ENCODE measurements at places on chromosomes 13 and 19.

- DNase-seq: no peak
These were observed 8.5 kb downstream of the UTP14C start for GRCh38 chr13:52033039-52033438.

DNA sequence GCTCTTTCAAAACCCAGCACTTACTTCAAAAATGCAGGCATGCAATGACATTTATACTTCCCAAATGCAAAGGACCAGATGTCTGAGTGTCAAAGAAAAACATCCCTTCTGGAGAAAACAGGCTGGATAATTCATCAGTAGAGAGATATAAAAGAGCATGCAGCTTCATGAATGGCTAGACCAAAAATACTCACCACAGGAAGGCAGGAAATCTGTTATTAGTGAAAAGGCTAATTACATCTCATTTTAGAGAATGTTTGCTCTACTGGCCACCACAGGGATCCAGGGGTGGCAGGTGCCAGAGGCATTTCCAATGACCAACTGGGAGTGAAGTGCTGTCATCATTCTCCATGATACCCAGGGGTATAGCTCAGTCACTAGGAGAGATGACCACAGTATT lies 106.5 kb downstream of the LHFPL6 start:
- no peak for DNase-seq

DNA sequence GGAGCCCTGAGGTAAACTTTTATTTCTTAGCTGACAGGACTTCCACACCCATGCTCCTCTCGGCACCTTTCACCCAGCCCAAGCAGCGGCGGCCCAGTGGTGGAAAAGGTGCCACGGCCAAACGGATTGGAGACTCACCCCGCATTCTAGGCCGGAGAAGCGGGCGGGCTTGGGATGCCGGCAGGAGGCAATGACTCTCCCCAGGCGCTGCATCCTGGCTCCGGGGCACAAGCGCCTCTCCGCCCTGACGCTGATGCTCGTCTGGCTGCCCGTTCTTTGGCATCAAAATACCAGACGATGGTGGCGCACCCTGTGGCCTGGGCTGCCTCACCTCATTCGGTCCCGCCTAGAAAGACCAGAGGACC lies 6.7 kb upstream of the ZNF606 start:
- DNase-seq: no peak

DNA sequence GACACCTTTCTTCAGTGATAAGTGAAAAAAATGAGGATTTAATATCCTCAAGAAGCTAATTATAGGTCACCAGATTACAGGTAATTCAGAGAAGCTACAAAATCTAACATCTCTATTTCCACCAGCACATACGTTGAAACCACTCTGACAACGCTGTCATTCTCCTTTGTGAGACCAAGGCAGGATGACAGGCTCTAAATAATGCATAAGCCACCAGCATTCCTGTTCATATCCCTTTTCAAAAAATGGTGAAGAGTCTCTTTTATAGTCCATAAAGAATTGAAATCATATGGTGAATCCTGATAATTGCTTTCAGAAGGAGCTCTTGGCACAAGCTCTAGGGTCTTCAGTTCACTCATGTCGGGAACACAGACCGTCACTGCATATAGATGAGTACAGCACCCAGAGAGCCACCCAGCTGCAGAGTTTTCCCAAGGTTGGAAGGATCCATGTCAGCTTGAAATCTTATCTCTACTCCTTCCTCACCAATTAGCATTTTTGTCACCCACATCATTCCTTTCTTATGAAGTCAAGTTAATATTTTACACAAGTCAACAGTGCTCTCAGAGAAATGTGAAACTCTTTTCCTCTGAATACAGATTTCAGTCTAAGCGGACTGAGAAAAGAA lies 431.4 kb downstream of the TBC1D4 start:
- no peak for DNase-seq

DNA sequence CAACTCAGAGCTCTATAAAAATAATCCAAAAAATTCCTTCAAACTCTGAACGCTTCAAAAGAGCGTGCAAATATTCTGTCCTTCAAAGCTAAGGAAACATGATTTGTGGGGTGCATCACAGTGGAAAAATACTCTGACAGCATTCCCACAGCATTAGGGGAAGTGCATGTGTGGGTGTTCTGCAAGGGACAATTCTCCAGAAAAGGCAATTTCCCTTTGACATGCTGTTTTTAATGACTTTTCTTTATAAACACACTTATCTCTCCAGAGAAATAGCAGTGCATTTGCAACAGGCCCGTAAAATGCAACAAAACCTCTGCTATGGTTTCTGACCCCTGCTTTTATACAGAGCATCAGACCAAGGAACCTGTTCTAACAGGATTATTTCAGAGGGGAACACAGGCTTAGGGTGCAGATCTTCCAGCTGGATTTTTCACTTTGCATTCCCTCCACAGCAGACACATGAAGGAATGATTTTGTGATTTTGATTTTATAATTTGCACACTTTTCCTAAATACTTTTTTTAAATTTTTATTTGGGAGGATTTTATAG lies 42.6 kb downstream of the KL start:
- DNase-seq: no peak

GRCh38 chr19:11843722-11844121 lies 4.8 kb upstream of the ZNF439 start:
- DNase-seq: no peak

- no peak for DNase-seq
These were observed 369.9 kb downstream of the KLF5 start for GRCh38 chr13:73428706-73429105.

DNA sequence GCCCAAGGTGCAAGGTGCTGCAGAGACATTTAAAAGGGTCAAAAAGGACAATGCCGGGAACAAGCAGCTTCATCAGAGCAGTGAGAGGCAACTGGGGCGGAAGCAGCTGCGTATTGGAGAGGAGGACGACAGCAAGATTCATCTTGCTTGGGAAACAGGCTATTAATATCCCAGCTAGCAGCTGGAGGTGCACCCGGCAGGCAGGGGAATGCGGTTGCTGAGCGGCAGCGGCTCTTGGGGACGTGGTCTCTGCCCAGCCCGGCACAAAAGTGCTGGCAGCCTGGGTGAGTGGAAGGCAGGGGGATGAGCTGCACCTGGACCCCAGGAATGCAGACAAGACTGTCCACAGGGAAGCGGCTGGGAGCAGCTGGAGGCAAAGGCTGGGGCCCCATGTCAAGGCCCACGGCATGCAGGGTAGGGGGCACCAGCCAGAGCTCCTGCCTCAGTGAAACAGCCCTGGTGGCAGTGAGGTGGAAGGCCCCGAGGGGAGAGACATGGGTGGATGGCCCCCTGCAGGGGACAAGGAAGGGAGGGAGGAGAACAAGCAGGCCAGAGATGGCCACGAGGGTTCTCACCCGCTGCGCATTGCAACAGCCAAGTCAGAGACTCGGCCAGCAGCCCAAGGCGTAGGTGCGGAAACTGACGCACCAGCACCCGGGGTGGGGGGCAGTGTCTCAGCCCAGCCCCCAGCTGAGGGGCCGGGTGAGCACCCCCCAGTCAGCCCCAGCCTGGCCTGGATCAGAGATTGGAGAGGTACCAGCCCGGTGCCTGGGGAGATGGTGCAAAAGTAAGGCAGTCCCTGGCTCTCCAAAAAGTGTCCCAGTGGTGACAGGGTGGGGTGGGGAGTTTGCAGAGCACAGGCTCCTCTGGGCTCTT lies 34.4 kb downstream of the PEPD start:
- DNase-seq: no peak

DNA sequence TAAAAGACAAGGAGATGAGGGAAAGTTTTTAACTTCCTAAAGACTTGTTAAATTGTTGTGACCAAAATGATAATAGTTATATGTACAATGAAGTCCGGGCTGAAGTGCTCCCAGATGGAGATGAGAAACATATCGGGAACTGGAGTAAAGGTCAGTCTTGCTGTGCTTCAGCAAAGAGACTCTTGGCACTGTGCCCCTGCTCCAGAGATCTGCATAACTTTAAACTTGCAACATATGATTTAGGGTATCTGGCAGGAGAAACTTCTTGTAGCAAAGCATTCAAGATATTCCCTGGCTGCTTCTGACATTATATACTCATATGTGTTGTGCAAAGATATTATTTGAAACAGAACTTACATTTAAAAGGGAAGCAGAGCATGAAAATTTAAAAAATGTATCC lies 786.6 kb upstream of the SLITRK6 start:
- DNase-seq: no peak

GRCh38 chr13:112747256-112747655 lies 57.4 kb downstream of the ATP11A start:
- no peak for DNase-seq

- no peak for DNase-seq
These were observed 265.3 kb upstream of the STARD13 start for GRCh38 chr13:33550885-33551284.

- no peak for DNase-seq
These were observed 82.0 kb upstream of the SHISA2 start for GRCh38 chr13:26133851-26134250.

- DNase-seq: no peak
These were observed 5.3 kb downstream of the BTBD2 start for GRCh38 chr19:2010135-2010668.

GRCh38 chr19:31353833-31354232 lies 4.6 kb upstream of the TSHZ3 start:
- DNase-seq: no peak

DNA sequence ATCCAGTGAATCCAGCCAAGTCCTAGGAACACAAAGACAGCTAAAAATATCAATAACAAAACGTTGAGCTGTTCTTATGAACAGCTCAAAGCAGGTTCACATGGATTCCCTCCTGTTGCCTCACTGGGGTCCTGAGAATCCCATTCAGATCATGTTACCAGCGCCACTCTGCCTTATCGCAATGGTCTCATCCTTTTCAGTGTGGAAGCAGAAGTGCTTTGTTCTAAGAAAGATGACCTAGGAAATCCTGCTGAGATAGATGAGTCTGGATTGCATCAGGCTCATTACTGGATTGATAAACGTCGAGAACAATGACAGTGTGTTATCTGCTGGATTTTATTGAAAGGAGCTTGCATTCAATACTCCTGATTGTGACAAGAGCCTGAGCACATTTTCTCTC lies 87.0 kb downstream of the SLAIN1 start:
- DNase-seq: no peak

DNA sequence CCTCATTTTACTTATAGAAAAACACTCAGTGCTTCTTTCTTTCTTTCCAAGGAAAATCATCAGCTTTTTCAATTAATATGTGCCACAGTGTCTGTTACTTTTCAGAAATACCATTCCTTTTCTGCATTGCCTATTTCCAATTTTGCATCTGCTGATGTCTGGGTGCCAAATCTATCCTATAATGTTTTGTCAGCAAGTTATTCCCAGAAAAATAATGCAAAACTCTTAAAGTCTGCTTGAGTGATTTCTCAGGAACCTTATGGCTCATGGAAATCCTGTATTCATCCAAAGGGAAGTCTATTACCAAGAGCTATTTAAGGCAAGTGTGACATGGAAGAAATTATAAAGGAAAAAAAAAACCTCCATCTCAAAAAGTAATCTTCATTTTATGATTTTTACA lies 224.4 kb downstream of the FGF14 start:
- DNase-seq: no peak

GRCh38 chr13:112065521-112065866 lies 1.5 kb upstream of the SOX1 start:
- DNase-seq: no peak

DNA sequence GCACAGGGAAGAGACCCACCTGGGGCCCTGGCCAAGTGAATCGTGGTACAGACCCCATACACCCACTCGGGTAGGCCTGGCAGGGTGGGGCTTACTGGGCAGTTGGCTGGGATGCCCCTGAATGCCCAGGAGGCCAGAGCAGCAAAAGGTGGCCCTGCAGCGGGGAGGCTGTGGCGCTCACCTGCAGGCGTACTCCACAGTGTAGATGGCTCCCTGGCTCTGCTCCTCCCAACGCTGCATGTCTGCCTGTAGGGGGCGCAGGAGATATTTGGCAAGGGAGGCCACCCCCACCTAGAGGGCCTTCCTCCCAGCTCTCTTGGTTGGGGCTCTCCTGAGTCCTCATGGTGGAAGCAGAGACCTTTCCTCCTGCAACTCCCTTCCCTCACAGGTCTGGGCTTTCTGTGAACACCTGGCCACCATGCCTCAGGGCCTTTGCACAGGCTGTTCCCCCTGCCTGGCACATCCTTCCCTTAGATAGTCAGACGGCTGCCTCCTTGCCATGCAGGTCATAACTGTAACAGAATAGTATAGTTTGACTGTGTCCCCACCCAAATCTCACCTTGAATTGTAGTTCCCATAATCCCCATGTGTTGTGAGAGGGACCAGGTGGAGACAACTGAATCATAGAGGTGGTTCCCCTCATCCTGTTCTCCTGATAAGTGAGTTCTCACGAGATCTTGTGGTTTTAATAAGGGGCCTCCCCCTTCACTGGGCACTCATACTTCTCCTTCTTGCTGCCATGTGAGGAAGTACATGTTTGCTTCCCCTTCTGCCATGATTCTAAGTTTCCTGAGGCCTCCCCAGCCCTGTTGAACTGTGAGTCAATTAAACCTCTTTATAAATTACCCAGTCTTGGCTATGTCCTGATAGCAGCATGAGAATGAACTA lies 5.9 kb downstream of the BORCS8 start:
- no peak for DNase-seq

GRCh38 chr13:73421310-73421912 lies 362.6 kb downstream of the KLF5 start:
- no peak for DNase-seq

GRCh38 chr13:57630661-57631595 lies 616 bp upstream of the PCDH17 start:
- no peak for DNase-seq

DNA sequence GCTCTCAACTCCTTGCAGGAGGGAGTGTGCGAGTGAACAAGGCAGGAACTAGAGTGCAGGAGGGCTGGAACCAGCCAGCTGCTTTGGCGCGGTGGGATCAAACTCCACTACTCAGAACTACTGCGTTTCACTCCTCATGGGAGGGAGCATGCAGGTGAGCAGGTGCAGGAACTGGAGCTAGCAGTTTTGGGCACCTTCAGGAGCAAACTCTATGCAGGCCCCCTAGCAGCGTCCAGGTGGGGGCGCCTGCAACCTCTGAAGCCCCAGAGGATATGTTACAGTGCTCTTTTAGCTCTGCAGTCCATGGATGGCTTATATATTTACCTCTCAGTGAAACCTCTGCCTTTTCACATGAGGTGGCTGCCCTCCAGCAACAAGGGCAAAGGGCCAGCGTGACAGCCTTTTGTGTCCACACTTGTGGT lies 1303.4 kb downstream of the PCDH9 start:
- DNase-seq: no peak

DNA sequence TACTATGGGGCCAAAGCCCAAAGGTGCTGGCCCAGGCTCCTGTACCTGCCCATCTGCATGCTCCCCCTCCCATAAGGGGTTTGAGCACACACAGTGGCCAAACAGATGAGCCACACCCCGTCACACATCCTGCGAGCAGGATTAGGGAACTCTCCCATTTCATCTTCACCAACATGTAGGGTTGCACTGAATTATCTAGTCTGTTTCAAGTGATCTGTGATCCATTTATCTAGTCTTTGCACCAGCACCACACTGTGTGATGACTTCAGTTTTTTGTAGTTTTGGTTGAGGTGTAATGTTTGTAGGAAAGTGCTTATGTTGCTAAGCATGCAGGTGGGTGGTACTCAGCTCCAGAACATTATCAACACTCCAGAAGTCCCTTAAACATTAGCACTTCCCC lies 249.3 kb downstream of the MYO16 start:
- no peak for DNase-seq
